ENCODE measurements at places on chromosomes 4 and X.

DNA sequence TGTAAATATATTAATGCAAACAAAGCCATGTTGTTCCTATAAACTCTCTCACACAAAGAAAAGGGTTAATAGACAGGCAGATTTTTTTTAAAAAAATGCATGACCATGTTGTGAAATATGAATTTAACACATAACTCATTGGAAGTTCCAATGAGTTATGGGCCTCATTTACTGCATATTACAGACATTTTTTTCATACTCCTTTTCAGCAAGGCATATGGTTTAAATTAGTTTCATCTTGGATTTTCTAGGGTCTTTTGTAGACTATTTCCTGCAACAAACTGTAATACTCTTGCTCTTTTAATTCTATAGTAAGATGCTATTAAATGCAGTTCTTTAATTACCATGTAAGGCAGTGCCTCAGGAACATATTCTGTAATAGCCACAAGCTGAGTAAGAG is 323.1 kb downstream of the GBA3 start:
- no peak for DNase-seq

- no peak for DNase-seq
These were observed 10.8 kb downstream of the CLCN4 start for GRCh38 chrX:10167573-10167972.

- DNase-seq = no peak
These were observed 242.8 kb upstream of the JADE1 start for GRCh38 chr4:128566693-128567092.

GRCh38 chr4:86089781-86090323 is 270.0 kb downstream of the MAPK10 start:
- DNase-seq = no peak

DNA sequence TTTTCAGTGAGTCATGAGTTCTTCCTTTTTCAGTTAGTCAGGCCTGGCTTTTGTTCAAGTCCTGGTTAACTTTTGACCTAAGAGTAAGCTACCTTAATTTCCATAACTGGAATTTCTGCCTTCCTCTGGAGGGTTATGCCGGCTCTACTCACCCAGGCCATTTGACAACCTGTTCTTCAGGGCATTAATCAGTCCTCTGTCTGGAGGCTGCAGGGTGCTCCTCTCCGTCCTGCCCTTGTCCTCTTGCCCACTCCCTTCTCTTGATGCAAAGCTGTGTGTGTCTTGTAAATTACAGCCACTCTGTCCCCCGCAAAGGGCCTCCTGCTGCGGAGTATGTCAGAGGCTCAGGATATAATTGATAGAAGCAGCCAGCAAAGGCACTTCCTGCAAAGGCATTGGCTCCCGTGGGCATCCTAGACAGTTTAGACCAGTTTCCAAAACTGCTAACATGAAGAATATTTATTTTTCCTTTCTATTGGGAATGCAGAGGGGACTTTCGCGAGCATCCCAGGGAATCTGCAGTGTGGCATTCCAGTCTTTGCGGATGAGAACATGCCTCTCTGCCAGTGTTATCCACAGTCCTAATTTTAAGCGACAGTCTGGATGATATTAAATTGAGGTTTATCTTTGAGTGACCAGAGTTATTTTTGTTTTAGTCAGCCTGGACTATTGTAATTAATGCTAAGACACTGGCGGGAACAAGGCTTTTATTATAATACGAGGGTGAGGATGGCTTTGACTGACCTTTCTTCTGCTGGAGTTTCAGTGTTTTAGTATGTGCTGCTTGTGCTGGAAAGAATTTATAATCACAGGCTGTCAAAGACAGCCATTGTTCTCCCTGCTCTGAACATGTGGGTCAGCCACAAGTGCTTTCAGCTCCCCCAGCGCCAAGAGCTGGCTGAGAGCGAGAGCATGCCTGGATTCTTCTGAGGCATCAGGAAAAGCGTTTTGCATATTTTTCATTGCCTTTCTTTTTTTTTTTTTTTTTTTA is 74.2 kb downstream of the LIMCH1 start:
- DNase-seq = no peak

DNA sequence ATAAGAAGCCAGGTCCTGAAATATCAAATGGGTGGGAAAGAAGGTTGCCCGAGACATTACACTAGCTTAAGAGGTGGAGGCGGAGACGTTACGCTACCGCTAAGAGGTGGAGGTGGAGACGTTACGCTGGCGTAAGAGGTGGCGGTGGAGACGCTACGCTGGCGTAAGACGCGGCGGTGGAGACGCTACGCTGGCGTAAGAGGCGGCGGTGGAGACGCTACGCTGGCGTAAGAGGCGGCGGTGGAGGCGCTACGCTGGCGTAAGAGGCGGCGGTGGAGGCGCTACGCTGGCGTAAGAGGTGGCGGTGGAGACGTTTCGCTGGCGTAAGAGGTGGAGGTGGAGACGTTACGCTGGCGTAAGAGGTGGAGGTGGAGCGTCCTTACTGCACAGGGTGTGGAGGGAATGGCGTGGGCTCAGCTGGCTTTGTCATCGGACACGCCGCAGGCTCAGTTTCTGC is 12.8 kb downstream of the CYP4V2 start:
- peak; percentile 28 for DNase-seq

DNA sequence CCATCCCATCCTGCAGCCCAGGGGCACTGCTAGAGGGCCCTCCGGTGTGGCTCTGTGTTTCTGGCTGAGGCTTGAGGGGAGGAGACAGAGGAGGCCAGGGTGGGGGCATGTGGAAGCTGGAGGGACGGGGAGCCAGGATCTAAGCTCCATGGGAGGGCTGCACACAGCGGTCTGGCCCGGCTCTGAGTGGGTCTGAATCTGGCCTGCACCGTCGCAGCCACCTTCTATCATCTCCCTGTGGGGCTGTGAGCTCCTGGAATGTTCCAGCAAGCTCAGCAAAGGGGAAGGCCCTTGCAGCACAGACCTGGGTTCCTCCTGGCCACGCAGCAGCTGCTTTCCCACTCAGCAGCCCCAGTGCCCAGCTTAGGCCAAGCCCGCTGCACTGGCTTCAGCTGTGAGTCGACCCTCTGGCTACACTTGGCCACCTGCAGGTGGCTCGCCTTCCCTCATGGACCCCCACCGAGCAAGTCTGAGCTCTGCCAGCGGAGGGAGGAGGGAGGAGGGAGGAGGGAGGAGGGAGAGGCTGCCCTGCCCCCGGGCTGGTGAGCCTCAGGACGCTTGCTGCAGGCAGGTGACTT is 5.3 kb downstream of the NKX1-1 start:
- no peak for DNase-seq

DNA sequence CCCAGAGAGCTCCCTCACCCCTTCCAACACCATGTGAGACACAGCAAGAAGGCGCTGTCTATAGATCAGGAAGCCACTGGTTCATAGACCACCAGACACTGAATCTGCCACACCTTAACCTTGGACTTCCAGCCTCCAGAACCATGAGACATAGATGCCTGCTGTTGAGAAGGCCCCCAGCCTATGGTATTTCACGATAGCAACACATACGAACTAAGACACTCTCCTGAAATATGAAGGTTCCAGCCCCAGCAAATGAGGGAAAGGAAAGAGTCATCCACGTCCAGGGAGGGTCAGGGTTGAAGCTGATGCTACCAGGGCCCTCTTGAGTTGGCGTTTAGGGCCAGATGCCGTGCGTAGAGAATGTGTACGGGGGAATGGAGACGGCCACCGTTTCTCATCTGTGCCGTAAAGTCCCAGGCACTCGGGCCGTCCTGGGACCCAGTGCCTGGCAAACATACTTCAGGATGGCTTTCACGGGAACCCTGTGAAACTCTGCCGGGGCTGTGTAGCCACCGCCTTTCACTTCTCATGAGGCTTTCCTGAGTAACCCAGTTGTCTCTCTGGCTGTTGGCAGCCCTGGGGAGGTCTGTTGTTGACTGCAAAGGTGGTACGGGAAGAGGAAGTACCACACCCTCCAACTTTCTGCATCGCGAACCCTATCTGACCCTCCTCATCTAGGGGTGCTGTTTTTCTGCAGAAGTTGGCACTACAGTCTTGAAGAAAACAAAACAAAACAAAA is 17.7 kb upstream of the P2RY8 start:
- DNase-seq = no peak

DNA sequence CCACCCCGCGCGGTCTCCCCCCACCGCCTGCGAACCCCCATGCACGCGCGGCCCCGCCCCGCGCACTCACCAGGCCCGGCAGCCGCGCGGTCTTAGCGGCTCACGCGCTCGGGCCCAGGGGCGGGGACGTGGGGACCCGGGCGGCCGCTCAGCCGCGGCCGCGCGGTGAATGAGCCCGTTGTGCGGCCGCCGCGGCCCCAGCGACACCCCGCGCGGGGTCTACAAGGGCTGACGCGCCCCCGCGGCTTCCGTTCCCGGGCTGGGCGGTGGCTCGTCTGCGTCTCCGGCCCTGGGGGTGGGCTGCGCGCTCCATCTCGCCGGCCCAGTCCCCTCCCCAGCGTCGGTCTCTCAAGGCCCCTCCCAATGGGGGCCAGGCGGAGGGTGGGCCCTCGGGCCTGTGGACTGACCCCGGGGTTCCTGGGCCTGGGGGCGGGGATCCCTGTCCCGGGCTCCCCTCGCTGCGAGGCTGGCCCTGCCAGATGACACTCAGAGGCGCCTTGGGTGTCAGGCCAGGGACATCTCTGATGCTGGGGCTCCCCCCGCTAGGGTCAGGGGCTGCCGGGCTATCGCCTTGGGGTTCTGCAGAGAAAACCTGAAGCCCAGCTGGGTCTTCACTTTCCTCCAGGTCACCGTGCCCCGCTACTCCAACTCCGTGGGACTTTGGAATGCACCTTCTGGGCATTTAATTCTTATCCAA is 4.3 kb upstream of the SLC26A1 start:
- no peak for DNase-seq

- DNase-seq = no peak
These were observed 28.3 kb downstream of the SEPSECS start for GRCh38 chr4:25131926-25132325.

- no peak for DNase-seq
These were observed 15.1 kb upstream of the PAGE3 start for GRCh38 chrX:55279832-55280231.

GRCh38 chr4:158805635-158806471 is 37.0 kb downstream of the FNIP2 start:
- DNase-seq = no peak

- DNase-seq = no peak
These were observed 15.1 kb downstream of the MCUB start for GRCh38 chr4:109574931-109575804.

GRCh38 chr4:78179196-78179595 is 122.1 kb downstream of the FRAS1 start:
- no peak for DNase-seq

DNA sequence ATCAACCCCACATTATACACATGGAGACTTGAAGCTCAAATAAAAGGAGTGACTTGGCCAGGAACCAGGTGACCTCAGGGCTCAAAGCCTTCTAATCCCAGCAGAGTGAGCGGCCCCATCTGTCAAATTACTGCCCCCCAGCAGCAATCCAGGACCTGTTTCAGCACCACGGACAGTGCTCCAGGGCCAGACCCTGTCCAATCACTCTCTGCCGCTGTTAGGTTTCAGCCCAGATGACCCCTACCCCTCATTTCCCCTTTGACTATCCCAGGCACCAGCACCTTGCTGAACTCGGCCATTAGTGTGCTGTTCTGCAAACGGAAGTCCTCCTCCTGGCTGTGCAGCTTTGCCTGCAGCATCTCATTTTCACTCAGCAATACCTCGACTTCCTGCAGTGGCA is 5.1 kb downstream of the GRIPAP1 start:
- no peak for DNase-seq

- DNase-seq = no peak
These were observed 37.1 kb upstream of the TRPC3 start for GRCh38 chr4:121988950-121989349.

DNA sequence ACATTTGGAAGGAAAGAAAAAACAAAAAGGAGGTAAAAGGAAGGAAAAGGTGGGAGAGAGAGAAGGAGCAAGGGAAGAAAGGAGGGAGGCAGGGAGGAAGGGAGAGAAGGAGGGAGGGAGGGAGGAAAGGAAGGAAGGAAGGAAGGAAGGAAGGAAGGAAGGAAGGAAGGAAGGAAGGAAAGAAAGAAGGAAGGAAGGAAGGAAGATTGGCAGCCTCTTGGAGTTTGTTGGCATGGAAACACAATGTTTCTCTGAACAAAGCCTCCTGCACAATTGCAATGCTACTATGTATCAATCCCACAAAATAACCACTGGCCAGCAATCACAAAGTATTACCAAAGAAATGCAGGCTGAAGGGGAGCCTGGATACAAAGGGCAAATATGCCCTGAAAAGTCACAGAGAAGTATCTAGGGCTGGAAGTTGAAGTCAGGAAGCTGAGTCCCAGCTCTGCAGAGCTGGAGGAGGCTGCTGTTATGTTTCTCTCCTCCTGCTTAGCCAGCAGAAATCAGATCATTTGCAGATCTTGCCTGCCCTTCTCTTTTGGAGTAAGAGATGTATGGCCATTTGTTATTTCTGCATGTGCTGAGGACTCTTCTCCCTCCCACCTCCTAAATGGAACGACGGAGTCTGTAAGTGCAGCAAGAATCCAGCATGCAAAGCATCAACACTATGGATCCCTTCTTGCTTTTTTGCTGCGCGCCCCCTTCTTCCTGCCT is 195.9 kb upstream of the LDB2 start:
- DNase-seq = no peak

DNA sequence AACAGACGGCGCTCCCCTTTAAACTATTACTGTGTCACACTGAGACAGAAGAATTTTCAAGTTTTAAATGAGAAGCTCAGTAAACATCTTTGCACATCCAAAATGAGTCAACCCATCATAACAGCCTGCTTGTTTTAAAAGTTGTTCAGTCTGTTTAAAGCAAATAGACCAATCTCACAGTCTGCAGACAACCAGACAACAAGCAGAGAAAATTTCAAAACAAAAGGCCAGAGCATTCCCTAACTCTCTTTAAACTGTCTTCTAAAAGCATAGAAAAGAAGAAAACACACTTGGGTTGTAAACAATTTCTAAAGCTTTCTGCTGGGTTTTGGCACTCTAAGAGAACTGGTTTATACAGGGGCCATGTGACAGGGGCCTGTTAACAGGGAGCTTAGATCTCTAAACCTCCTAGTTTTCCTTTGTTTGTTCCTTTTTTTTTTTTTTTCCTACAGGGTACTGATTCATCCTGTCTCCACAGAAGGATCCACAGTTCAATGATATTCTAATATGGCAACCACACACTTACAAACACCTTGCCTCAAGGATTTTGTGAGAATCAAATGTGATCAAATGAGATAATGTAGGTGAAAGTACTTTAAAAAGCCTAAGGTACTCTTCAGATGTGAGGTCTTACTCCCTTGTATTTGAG is 100.8 kb upstream of the MAML3 start:
- no peak for DNase-seq

DNA sequence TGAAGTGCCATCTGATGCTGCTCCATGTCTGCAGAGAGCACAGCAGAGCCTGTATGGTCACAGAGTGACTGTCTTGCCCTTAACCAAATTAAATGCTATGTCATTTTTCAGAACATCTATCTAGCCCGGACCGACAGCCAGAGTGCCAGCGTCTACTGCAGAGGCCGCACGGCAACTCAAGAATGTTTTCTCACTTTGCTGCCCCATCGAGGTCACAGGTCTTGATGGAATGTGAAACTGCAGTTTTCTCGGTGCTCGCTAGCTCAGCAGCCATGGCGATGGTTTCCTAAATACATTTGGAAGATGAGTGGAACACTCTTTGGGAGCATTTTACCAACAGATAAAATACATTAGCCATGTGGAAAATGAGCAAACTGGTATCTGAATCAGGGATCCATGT is 125.7 kb downstream of the ENPP6 start:
- DNase-seq = no peak

GRCh38 chr4:113411496-113411938 is 350.0 kb downstream of the CAMK2D start:
- DNase-seq = no peak

Data from stimulated activated CD8-positive, alpha-beta memory T cell treated with anti-CD3 and anti-CD28 coated beads, Interleukin-7, amount 100 ng/mL, for 24 hours (primary cell).